ENCODE measurements at places on chromosomes 12 and 14. TPM values are rescaled to one million over a fixed set of nuclear protein-coding genes. Genes with fewer than 3 reads are reported as not detected.

GRCh38 chr12:132812631-132813305, 15.9 kb downstream of the GOLGA3 start:
- no peak for DNase-seq

- DNase-seq = no peak
Observed at GRCh38 chr12:77152623-77153193, 87.3 kb upstream of the E2F7 start.

- peak; percentile 70 for DNase-seq
Observed at GRCh38 chr14:49865431-49865859, 12.9 kb upstream of the NEMF start.

DNA sequence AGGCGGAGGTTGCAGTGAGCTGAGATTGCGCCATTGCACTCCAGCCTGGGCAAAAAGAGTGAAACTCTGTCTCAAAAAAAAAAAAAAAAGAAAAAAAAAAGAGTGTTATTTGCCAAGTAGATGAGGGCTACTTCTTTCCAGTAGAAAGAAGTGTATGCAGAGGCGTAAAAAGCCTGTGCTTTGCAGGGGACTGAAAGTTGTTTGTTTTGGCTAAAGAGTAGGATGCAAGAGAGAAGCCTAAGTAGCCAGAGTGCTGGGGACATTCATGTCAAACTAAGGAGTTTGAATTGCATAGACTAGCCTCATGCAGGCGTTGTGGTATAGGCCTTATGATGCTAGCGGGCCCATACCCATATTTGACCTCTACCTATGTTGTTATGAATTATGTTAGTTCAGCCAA, 9.5 kb downstream of the HSD17B6 start:
- DNase-seq = no peak

GRCh38 chr12:124479680-124480468, 87.5 kb downstream of the NCOR2 start:
- DNase-seq = no peak

- DNase-seq = no peak
Observed at GRCh38 chr14:23633160-23633701, 2.9 kb upstream of the DHRS2 start.

DNA sequence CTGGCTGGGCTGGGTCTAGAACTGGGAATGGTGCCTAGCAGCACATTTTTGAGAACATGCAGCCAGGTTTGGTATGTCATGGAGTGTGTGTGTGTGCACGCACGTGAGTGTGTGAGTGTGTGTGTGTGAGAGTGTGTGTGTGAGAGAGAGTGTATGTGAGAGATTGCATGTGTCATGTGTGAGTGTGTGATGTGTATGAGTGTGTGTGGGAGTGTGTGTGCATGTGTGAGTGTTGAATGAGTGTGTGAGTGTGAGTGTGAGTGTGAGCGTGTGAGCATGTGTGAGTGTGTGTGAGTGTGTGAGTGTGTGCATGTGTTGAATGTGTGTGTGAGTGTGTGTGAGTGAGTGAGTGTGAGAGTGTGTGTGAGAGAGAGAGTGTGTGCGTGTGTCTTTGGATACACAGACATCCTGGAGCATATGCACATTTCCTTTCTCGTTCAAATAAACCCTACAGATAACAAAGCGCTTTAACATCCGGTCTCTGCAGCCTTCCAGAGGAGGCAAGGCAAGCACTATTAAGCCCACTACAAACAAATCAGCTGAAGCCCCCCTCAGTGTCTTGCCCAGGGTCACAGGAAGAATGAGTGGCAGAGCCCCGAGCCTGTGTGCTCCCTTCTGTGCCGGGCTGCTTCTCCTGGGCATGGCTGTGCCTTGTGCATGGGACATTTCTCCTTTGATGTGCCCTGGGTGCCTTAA, 108.7 kb upstream of the ETV6 start:
- no peak for DNase-seq

DNA sequence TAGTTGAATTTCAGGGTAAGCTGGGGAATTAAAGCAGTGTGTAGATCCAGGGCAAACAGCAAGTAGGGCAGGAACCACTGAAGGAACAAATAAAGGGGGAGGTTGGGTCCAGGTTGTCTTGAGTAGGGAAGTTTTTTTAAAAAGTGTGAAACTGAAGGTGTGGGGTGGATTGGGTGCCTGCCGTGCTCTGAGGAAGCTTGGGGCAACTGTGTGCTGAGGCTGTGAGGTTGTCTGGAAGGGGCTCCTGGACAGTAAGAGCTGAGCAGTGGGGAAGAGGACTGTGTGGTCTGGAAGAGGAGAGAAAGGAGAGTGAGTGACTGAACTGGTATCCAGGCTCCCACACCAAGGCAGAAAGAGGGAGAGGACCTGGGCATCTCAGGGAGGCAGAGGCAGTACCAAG, 10.9 kb upstream of the GPR162 start:
- no peak for DNase-seq

GRCh38 chr12:80504389-80505163, 60.5 kb downstream of the PTPRQ start:
- DNase-seq = no peak

DNA sequence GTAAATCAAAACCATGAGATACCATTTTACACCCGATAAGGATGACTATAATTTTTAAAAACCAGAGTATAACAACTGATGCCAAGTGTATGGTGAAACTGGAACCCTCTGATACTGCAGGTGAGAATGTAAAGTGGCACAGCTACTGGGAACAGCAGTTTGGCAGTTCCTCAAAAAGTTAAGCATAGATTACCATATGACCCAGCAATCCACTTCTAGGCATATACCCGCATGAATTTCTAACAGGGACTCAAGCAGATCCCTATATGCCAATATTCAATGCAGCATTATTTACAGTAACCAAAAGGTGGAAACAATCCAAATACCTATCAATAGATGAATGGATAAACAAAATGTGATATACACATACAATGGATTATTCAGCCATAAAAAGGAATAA, 57.4 kb downstream of the BAZ1A start:
- DNase-seq = no peak

DNA sequence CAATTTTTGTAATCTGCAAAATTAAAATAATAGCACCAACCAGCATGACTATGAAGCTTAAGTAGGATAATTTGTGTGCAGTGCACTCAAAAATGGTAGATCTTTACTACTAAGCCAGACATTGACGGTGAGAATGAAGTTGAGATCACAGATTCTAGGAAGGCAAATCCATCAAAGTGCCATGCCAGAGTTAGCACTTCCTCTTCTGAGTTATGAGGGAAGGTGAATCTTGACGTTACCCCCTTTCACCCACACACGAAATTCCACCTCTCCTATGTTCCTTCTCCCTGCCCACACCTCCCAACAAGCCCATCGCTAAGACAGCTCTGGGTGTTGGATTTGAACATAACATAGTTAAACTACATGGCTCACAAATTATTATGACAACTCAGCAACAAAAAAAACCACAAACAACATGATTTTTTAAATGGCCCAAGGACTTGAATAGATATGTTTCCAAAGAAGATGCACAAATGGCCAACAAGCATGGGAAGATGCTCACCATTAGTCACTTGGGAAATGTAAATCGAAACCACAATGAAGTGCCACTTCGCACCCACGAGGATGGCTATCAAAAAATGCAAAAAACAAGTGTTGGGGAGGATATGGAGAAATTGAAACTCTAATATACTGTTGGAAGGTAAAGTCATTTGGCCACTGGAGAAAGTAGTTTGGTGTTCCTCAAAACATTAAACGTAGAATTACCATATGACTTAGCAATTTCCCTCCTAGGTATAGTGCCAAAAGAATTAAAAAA, 119.3 kb upstream of the RAP1B start:
- DNase-seq = no peak

DNA sequence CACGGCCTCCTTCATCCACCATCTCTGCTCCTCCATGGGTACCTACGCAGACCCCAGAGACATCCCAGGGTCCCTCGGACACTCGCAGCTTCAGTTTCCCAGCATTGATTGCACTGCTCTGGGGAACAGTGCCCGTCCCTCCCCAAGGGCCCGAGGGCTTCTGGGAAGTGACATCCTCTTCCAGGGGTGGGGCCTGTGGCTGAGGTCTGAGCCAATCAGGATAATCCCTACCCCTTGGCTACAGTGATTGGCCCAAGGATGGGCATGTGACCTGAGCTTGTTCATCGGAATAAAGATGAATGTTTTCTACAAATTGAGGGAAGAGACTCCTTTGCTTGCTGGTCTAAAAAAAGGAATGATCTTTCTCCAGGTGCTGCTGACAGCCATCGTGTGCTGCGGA, 37.3 kb upstream of the MYL2 start:
- DNase-seq = no peak

DNA sequence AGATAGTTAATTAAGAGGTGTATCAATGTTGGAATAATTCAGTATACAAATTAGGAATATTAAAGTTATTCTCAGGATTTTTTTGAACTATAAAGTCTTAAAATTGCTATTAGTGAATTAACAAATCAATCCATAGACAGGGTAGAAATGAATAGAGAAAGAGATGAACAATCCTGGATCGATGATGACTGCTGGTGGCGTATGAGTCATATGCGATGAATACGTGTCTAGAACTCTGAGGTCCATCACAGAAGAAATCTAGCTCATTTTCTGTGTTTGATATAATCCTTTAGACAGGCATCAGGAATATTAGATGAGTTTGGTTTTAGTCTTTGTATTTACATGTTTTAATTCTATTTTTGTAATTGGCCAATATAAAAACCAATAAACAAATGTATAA, 85.4 kb upstream of the RTL1 start:
- no peak for DNase-seq

GRCh38 chr12:8143261-8143660, 13.6 kb upstream of the ZNF705A start:
- DNase-seq = no peak

DNA sequence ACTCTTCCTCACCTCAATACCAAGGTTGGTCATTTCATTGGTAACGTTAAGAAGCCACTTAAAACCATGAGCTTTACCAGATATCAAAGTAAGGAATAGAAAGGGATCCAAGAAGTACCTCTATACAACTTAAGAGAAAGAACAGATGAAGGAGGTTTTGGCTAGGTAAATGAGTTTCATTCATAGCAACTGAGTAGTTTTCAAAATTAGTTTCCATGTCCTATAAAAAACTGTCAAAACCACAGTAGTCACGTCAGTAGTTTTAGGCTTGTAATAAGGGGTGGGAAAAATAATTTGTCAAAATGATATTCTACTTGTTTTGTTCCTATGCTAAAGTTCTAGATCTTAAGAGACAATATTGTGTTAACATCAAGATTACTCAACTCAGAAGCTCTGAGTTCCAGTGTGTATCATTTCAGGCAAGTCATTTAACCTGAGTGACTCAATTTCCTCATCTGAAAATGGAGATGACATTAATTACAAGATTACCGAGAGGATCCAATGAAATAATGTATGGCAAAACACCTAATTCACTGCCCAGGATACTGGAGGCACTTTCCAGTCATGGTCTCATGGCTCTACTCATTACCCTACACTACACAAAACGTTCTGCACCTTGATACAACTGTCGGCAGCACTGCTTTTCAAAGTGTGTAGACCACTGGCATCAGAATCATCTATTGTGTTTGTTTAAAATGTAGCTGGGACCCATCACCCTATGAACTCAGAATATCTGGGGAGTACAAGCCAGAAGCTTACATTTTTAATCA, 24.1 kb upstream of the SLC6A13 start:
- DNase-seq = no peak

GRCh38 chr14:102079700-102079979, 7.2 kb downstream of the HSP90AA1 start:
- DNase-seq = no peak

- DNase-seq = peak; percentile 93
Observed at GRCh38 chr12:6608592-6609281, 1.6 kb upstream of the CHD4 start.

DNA sequence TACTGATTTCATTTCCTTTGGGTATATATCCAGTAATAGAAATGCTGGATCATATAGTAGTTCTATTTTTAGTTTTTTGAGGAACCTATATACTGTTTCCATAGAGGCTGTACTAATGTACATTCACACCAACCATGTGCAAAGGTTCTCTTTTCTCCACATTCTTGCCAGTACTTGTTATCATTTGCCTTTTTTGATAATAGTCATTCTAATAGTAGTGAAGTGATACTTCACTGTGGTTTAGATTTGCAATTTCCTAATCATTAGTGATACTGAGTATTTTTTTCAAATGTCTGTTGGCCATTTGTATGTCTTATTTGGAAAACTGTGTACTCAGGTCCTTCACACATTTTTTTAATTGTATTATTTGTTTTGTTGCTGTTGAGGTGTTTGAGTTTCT, 148.2 kb upstream of the NAV3 start:
- no peak for DNase-seq

- no peak for DNase-seq
Observed at GRCh38 chr14:60649875-60650372, 647 bp upstream of the SIX1 start.

DNA sequence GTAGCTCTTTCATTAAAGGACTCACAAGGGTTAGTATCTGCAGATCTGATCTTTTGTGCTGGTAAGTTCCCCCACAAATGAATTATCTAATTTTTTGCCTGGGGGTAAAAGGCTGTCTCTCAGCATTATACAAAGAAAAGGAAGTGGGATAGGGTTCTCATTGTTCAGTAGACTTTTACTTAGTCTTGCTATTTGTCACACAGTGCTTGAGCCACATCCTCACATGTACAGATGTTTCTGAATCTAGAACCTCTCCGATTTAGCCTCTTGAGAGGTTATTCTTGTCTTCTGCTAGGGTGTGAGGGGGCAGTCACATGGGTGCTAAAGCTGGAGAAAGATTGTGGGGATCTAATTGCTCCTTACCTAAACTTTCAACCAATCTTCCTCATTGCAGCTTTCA, 93.0 kb downstream of the SLC41A2 start:
- DNase-seq = no peak

GRCh38 chr14:93879362-93879983, 47.7 kb upstream of the FAM181A start:
- no peak for DNase-seq

DNA sequence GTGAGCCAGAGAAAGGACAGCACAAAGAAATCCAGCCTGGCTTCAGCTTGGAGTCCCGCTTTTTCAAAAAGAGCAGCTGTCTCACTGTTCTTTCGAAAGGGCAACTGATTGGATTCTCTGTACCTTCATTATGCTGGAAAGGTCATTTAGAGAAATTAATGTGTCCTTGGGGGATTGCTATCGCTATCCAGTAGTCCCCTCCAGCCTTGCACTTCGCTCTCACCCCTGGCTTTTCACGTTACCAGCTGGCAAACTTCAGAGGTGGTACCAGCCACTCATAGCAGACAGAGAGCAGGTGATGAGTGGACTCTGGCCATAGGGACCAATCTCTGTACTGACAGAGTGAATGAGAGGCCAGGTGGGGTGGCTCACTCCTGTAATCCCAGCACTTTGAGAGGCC, 11.8 kb upstream of the NUAK1 start:
- no peak for DNase-seq

KRT77 gene
- 223 TPM for total RNA-seq

SMIM41 gene
- total RNA-seq = not detected

ABHD12B gene
- total RNA-seq = 20.9 TPM

SLC39A5 gene
- total RNA-seq = not detected

KLRG1 gene
- total RNA-seq = not detected

PAX9 gene
- 1.2 TPM for total RNA-seq

NKX2-8 gene
- total RNA-seq = 1.2 TPM

C12orf42 gene
- not detected for total RNA-seq

GRIP1 gene
- total RNA-seq = 13.1 TPM
